ENCODE measurements at places on chromosomes 3 and 15. TPM values are rescaled to one million over a fixed set of nuclear protein-coding genes. Genes with fewer than 3 reads are reported as not detected.
A peak's percentile ranks its signal among the peaks of the same experiment; 100 is the strongest.

Gene GLCE
- 5.4 TPM for total RNA-seq

- no peaks in the 10 kb centered on the region for H3K27me3 ChIP-seq
- no peak for DNase-seq
- no peak overlapping the region for H3K27ac ChIP-seq
- no peak overlapping the region for H3K4me3 ChIP-seq
Observed at GRCh38 chr15:48636511-48636910, 9.0 kb downstream of the FBN1 start.

DNA sequence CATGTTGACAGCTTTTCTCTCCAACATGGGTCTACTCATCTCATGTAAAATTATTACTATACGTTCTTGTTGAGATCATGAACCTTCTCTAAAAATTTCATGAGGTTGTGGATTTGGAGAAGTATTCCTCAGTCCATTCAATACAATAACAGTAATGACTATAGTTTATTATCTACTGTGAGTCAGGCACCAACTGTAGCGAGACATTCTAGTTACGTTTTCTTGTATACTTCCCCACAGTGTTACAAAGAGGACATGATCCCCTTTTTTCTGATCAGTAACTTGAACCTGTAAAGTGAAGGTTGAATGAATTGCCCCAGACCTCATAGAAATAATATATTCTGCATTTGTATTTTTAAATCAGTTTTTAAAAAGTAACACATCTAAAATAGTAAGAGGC lies 76.4 kb downstream of the AKAP13 start:
- no peaks in the 10 kb centered on the region for H3K36me3 ChIP-seq
- no peak overlapping the region for H3K27ac ChIP-seq
- no peak overlapping the region for H3K4me3 ChIP-seq
- H3K27me3 ChIP-seq, result no peaks in the 10 kb centered on the region
- peaks cover 14% of the 10 kb centered on the region for H3K4me1 ChIP-seq
- no peak for DNase-seq

Gene PP2D1
- total RNA-seq, result not detected

Gene SERPINI2
- not detected for total RNA-seq

GRCh38 chr3:180836766-180837165 lies 75.7 kb upstream of the FXR1 start:
- H3K27ac ChIP-seq, result no peak overlapping the region
- H3K4me3 ChIP-seq, result no peak overlapping the region
- H3K4me1 ChIP-seq, result no peaks in the 10 kb centered on the region
- no peaks in the 10 kb centered on the region for H3K36me3 ChIP-seq
- DNase-seq, result no peak

Gene ZNF609
- total RNA-seq, result 38.0 TPM

Gene ATP10A
- 24.0 TPM for total RNA-seq

GRCh38 chr3:64266065-64266931 lies 41.0 kb upstream of the PRICKLE2 start:
- no peaks in the 10 kb centered on the region for H3K27me3 ChIP-seq
- no peak overlapping the region for H3K4me3 ChIP-seq
- H3K36me3 ChIP-seq, result no peaks in the 10 kb centered on the region
- no peak for DNase-seq

GRCh38 chr3:153901991-153902390 lies 219.2 kb upstream of the ARHGEF26 start:
- no peak overlapping the region for H3K4me3 ChIP-seq
- no peak overlapping the region for H3K27ac ChIP-seq
- no peaks in the 10 kb centered on the region for H3K36me3 ChIP-seq
- DNase-seq, result no peak
- H3K27me3 ChIP-seq, result no peaks in the 10 kb centered on the region

GRCh38 chr3:46664188-46664970 lies 29.1 kb downstream of the ALS2CL start:
- no peaks in the 10 kb centered on the region for H3K4me1 ChIP-seq
- DNase-seq, result no peak
- H3K4me3 ChIP-seq, result no peak overlapping the region
- H3K36me3 ChIP-seq, result no peaks in the 10 kb centered on the region
- H3K27me3 ChIP-seq, result no peaks in the 10 kb centered on the region

DNA sequence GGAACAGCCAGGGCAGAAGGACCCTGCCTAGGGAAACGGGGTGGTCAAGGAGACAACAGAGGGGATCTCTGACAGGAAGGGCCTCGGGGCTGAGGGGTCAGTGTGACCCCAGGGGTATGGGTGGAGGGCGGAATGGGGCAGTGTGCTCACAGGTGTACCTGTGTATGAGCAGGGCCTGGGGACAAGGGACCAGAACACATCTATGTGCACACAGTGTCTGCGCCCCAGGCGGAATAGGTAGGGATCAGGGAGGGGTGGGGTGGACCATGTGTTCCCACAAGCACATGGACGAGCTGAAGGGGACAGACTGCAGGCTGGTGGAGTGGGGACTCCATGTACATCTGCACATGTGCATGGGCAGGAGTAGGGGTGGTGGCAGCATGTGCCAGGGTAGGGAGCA lies 5.0 kb upstream of the TLR9 start:
- H3K4me1 ChIP-seq, result peaks cover 54% of the 10 kb centered on the region
- no peaks in the 10 kb centered on the region for H3K27me3 ChIP-seq
- H3K27ac ChIP-seq, result no peak overlapping the region
- peaks cover 26% of the 10 kb centered on the region for H3K36me3 ChIP-seq

Gene NEIL1
- 2.3 TPM for total RNA-seq

DNA sequence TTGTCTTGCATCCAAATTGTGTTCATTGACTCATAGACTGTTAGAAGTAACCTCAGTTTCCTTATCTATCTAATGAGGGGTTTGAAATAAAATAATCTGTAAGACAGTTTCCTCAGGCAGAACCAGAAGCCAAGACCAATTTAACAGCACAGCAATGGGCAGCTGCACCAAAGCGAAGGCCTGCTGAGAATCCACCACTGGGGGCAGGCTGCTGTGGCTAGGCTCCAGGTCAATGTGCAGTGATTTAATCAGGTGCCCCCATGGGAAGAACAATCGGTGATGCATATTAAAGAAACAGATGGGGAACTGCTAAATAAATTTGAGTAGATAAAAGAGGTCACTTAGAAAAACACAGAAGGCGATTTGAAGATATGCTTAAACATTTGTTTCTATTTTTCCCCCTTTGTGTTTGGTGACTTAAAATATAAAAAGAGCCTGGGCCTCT lies 28.0 kb upstream of the TMOD3 start:
- H3K36me3 ChIP-seq, result peaks cover 8% of the 10 kb centered on the region
- H3K4me3 ChIP-seq, result no peak overlapping the region
- H3K27me3 ChIP-seq, result no peaks in the 10 kb centered on the region
- no peak overlapping the region for H3K27ac ChIP-seq
- no peak for DNase-seq

DNA sequence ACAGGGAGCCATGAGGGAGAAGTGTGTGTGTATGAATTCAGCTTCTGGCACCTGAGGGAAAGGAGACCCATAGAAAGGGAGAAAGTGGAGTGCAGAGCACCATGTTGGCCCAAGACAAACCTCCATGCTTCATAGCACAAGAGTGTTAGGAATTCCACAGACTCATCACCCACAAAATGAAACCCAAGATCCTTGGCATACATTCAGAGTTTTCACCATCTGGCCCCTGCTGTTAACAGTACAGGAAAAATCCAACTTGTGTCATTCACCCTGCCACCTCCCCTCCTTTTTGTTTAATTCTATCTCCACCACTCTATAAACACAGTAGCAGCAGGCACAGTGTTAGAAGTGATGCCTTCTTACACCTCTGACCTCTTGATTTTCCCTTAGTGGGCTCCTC lies 60.0 kb upstream of the MNS1 start:
- H3K27me3 ChIP-seq, result no peaks in the 10 kb centered on the region
- H3K4me3 ChIP-seq, result no peak overlapping the region
- no peak overlapping the region for H3K27ac ChIP-seq
- H3K4me1 ChIP-seq, result no peaks in the 10 kb centered on the region

GRCh38 chr3:13536432-13536831 lies 12.5 kb upstream of the FBLN2 start:
- H3K4me3 ChIP-seq, result no peak overlapping the region
- no peaks in the 10 kb centered on the region for H3K36me3 ChIP-seq
- no peak for DNase-seq
- peaks cover 6% of the 10 kb centered on the region for H3K4me1 ChIP-seq
- no peaks in the 10 kb centered on the region for H3K27me3 ChIP-seq

Gene PCSK6
- 0.74 TPM for total RNA-seq

Gene CCDC54
- not detected for total RNA-seq

DNA sequence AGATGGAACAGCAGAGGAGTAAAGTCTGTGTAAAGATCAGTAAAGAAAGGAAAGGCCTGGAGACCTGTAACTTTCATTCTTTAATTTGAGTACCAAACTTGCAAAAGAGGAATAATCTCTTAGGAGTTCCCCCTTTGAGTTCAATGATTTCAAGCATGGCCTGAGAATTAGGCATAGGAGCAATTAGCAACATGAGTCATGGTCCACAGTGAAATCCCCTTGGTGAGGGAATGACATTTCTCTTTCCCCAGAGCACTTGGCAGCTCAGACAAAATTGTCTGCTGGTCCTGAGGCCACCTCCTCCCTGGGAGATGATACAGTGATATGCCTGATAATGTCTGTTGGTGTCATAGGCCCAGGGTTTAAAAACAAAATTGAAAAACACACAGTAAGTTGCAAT lies 81.4 kb upstream of the CRBN start:
- no peak overlapping the region for H3K4me3 ChIP-seq
- no peaks in the 10 kb centered on the region for H3K27me3 ChIP-seq
- no peak for DNase-seq
- H3K4me1 ChIP-seq, result no peaks in the 10 kb centered on the region
- no peaks in the 10 kb centered on the region for H3K36me3 ChIP-seq

- no peak overlapping the region for H3K4me3 ChIP-seq
- no peaks in the 10 kb centered on the region for H3K27me3 ChIP-seq
- H3K27ac ChIP-seq, result no peak overlapping the region
- no peaks in the 10 kb centered on the region for H3K4me1 ChIP-seq
Observed at GRCh38 chr15:62105266-62105665, 38.5 kb downstream of the C2CD4A start.

DNA sequence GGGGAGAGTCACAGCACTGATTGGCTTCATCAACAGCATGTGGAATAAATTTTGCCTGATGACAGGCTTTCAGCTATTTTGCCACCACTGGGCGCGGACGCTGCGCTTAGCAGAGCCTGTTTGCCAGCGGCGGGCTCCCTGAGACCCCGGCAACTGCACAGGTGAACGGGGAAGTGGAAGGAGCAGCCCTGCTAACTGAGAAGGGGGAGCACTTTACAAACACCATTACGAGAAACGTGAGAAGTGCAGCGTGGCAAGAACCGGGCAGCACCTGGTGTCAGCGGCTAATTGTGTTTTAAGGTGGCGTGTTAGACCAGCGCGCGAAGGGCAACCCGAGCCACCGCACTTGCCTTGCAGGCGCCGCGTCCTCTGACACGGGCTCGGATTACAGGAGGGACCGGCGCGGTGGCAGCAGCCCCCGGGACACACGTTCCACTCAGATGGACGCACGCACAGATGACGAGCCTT lies 307.8 kb upstream of the ARRDC4 start:
- no peak overlapping the region for H3K4me3 ChIP-seq
- no peaks in the 10 kb centered on the region for H3K27me3 ChIP-seq
- H3K4me1 ChIP-seq, result no peaks in the 10 kb centered on the region
- H3K36me3 ChIP-seq, result no peaks in the 10 kb centered on the region

- no peaks in the 10 kb centered on the region for H3K36me3 ChIP-seq
- H3K27ac ChIP-seq, result no peak overlapping the region
- H3K27me3 ChIP-seq, result no peaks in the 10 kb centered on the region
- no peak overlapping the region for H3K4me3 ChIP-seq
- DNase-seq, result no peak
- H3K4me1 ChIP-seq, result peaks cover 9% of the 10 kb centered on the region
Observed at GRCh38 chr3:112437146-112438022, 61.9 kb downstream of the BTLA start.

Gene RBPMS2
- total RNA-seq, result not detected

DNA sequence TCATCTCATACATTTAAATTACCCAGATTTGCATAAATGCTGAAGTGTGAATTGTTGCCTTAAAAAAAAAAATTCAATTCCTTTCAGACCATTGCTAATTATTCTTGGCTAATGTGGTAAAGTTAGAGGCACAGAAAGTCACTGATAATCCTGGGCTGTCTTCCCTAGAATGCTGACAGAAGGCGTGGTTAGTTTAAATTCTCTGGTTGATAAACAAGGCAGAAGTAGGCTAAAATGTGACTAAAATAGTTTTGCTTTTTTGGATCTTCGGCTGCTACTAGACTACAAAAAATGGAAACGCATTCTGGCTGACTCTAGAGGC lies 193.7 kb downstream of the OTOL1 start:
- no peak overlapping the region for H3K4me3 ChIP-seq
- no peaks in the 10 kb centered on the region for H3K36me3 ChIP-seq
- H3K4me1 ChIP-seq, result no peaks in the 10 kb centered on the region
- no peaks in the 10 kb centered on the region for H3K27me3 ChIP-seq
- no peak for DNase-seq

Gene SI
- not detected for total RNA-seq

- H3K4me3 ChIP-seq, result peak overlapping the region; percentile 60
- no peaks in the 10 kb centered on the region for H3K36me3 ChIP-seq
- no peak overlapping the region for H3K27ac ChIP-seq
Observed at GRCh38 chr3:107928084-107928445, 162.8 kb downstream of the CD47 start.
